ENCODE measurements at places on chromosomes 11 and 22. TPM values are rescaled to one million over a fixed set of nuclear protein-coding genes. Genes with fewer than 3 reads are reported as not detected.

DNA sequence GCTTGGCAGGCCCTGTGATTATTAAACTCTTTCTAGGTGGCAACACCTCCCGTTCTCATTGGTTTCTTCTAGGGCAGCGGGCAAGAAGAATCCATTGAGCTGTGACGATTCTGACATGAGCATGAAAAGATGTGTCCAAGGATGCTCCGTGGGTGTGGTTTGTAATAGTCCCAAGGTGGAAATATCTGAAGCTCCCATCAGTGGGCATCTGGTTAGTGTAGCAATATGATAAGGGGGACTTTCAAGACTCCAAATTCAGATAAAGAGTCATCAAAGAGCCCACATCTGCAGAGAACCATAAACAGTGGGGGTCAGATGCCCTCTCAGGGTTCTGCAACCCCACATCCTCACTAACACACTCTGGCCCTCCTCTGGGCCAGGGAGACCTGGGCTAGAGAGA lies 42.6 kb downstream of the TST start:
- no peak overlapping the region for H3K4me3 ChIP-seq
- no peaks in the 10 kb centered on the region for H3K4me1 ChIP-seq
- no peaks in the 10 kb centered on the region for H3K27me3 ChIP-seq
- DNase-seq = no peak
- H3K36me3 ChIP-seq = no peaks in the 10 kb centered on the region

- peaks cover 100% of the 10 kb centered on the region for H3K36me3 ChIP-seq
- no peak overlapping the region for H3K27ac ChIP-seq
- H3K4me1 ChIP-seq = no peaks in the 10 kb centered on the region
- no peaks in the 10 kb centered on the region for H3K27me3 ChIP-seq
Measured at GRCh38 chr11:6455070-6455469, 14.3 kb upstream of the HPX start.

GRCh38 chr11:128345316-128345715 lies 242.0 kb downstream of the ETS1 start:
- no peaks in the 10 kb centered on the region for H3K27me3 ChIP-seq
- no peak overlapping the region for H3K27ac ChIP-seq
- DNase-seq = no peak
- no peaks in the 10 kb centered on the region for H3K36me3 ChIP-seq

DNA sequence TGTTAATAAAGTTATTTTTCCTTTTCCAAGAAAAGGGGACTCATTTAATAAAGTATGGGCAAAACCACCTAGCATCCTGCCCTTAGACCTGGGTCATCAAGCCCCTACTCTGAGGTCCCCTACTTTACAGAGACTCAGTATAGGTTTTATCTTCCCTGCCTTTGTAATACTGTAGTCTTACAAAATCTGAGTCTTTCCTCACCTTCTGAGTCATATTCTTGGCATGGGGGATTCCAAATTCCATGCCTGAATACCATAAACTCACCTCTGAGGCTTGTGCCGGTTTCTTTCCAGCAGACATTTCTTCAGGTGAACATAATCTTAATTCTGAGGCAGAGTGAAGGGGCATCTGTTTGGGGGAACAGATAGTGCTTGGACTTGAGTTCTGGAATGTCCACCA lies 282.5 kb downstream of the KCNA4 start:
- no peaks in the 10 kb centered on the region for H3K27me3 ChIP-seq
- H3K4me1 ChIP-seq = no peaks in the 10 kb centered on the region
- H3K4me3 ChIP-seq = no peak overlapping the region
- H3K27ac ChIP-seq = no peak overlapping the region

- H3K36me3 ChIP-seq = no peaks in the 10 kb centered on the region
- no peak for DNase-seq
- H3K4me1 ChIP-seq = peaks cover 9% of the 10 kb centered on the region
- no peak overlapping the region for H3K4me3 ChIP-seq
- no peaks in the 10 kb centered on the region for H3K27me3 ChIP-seq
- no peak overlapping the region for H3K27ac ChIP-seq
Measured at GRCh38 chr11:15605094-15605493, 490.4 kb downstream of the INSC start.

GRCh38 chr11:20669820-20670684 lies 666 bp downstream of the NELL1 start:
- H3K4me1 ChIP-seq = peaks cover 4% of the 10 kb centered on the region
- H3K27me3 ChIP-seq = peaks cover 85% of the 10 kb centered on the region
- H3K4me3 ChIP-seq = peak overlapping the region; percentile 10
- no peak overlapping the region for H3K27ac ChIP-seq

DNA sequence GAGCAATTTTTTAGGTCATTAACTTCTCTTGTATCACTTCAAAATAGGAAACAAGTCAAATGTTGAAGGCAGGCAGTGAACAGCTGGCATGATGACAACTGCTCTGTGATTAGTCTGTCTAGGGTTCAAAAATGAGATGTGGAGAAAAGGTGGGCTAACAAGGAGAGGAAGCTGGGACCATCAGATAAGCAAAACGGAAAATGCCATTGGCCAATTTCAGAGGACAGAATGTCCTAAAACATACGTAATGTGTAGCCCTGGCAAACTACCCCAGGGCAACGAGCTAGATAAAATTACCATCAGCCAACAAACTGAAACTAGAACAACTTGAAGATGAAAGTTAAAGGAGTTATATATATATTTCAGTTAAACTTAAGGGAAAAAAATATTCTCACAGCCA lies 93.2 kb downstream of the RELT start:
- peaks cover 46% of the 10 kb centered on the region for H3K4me1 ChIP-seq
- no peak overlapping the region for H3K4me3 ChIP-seq
- no peaks in the 10 kb centered on the region for H3K36me3 ChIP-seq
- no peak for DNase-seq
- H3K27me3 ChIP-seq = no peaks in the 10 kb centered on the region
- H3K27ac ChIP-seq = peak overlapping the region; percentile 41

DNA sequence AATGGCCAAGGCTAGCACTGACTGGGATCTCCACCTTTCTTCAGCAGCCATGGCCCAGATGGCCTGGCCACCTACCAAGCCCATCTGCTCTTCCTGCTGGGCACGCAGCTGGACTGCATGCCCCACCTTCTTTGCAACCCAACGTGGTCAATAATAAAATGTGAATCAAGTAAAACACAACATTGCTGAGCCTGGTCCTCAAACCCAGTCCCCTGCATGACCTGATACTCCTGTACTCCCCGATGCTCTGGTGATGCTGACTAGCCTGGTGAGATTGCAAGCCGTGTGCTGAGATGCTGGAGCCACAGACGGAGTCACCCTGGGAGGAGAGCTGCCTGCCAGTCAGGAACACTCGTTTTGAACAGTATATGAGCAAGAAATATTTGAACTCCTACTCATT lies 34.0 kb downstream of the PARVG start:
- no peak overlapping the region for H3K27ac ChIP-seq
- no peaks in the 10 kb centered on the region for H3K27me3 ChIP-seq
- H3K4me3 ChIP-seq = no peak overlapping the region
- DNase-seq = no peak

GRCh38 chr11:67482275-67482826 lies 475 bp upstream of the AIP start:
- H3K4me3 ChIP-seq = peak overlapping the region; percentile 66
- peaks cover 21% of the 10 kb centered on the region for H3K4me1 ChIP-seq
- H3K27me3 ChIP-seq = no peaks in the 10 kb centered on the region
- peaks cover 12% of the 10 kb centered on the region for H3K36me3 ChIP-seq
- DNase-seq = peak; percentile 3

DNA sequence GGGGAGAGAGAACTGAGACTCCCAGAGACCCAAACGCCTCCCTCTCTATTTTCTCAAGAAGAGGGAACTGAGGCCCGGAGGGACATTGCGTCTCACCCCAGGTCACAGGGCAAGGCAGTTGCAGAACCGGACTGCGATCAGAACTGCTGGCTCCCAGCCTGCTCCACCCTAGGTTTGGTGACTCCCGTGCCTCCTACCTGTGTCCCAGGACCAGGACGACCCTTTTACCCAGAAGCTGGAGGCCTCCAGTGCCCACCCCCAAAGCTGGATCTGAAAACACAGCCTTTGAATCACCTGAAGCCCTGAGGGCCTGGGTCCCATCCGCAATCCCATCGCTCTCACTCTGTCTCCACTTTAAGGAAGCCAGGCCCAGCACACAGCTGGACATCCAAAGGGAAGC lies 1.4 kb downstream of the GSTT4 start:
- H3K36me3 ChIP-seq = no peaks in the 10 kb centered on the region
- DNase-seq = no peak
- no peak overlapping the region for H3K4me3 ChIP-seq
- H3K4me1 ChIP-seq = peaks cover 18% of the 10 kb centered on the region

Gene OR51B5
- polyA plus RNA-seq = not detected

Gene HTR3B
- not detected for polyA plus RNA-seq

Gene NXPE1
- polyA plus RNA-seq = not detected
